ENCODE measurements at places on chromosomes 1 and 21.

GRCh38 chr1:151007853-151008243 lies 401 bp upstream of the PRUNE1 start:
- no peak for DNase-seq

GRCh38 chr1:232875536-232875935 lies 70.3 kb downstream of the MAP10 start:
- DNase-seq = no peak

DNA sequence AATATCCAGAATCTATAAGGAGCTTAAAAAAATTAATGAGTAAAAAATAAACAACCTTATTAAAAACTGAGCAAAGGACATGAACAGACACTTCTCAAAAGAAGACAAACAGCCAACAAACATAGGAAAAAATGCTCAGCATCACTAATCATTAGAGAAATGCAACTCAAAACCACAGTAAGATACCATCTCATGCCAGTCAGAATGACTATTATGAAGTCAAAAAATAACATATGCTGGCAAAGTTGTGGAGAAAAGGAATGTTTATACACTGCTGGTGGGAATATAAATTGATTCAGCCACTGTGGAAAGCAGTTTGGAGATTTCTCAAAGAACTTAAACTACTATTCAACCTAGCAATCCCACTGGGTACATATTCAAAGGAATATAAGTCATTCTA lies 25.3 kb downstream of the PIGK start:
- DNase-seq = no peak

GRCh38 chr1:27489501-27489972 lies 430 bp downstream of the WASF2 start:
- DNase-seq = no peak

DNA sequence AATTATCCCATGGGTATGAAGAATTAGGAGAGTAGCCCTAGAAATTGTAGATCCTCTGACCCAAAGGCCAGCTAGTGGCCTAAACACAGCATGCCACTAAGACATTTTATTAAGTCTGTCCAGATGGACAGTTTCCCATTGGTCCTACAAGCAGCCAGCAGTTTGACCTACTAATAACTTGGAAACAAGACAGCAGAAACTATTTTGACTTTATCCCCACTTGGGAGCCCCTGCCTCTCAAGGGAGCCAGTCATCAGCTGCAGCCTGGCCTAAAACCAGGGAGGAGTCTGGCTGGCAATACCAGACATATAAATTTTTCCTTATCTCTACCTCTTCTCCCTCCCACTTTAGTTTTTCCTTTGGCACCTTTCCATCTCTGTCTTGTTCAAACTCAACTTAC lies 222.6 kb upstream of the KCTD3 start:
- DNase-seq = no peak

- no peak for DNase-seq
Measured at GRCh38 chr1:229627003-229627402, 956 bp downstream of the URB2 start.

DNA sequence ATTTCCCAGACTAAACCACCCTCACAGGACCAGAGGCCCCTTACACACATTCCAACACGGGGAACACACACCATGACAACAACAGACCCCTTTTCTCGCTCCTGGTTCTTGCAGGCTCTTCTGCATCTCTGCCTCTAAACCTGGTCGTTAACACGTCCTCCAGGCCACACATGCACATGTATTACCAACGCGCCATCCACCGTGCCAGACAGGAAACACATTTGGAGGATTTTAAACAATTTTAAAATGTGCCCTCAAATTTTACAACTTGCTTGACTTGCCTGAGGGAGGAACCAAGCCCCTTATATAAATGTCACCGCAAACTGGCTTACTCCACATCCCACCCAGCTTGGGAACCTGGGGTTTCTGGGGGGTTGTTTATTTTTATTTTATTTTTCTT lies 16.9 kb upstream of the EFNA1 start:
- DNase-seq = no peak

- no peak for DNase-seq
Measured at GRCh38 chr1:1400576-1401456, 1.7 kb upstream of the CCNL2 start.
